Panc1 (cell line): ENCODE measurements at places on chromosomes 1 and 21.

DNA sequence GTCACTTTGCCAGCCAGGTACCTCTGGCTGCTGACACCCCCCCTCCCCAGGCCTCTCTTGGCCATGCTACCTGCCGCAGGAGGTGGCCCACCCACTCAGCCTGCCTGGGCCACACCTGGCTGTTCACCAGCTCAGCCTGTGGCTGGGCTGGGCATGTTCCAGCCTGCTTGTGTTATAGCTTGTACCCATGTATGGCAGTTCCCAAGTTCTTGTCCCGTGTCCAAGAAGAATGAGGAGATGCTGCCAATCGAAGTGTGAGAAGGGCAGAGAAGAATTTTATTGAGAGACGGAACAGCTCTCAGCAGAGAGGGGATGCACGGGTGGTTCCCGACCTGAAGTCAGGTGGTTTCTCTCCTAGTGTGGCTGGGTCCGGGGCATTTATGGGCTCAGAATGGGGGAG lies 3.9 kb upstream of the MMEL1 start:
- DNase-seq, result no peak

DNA sequence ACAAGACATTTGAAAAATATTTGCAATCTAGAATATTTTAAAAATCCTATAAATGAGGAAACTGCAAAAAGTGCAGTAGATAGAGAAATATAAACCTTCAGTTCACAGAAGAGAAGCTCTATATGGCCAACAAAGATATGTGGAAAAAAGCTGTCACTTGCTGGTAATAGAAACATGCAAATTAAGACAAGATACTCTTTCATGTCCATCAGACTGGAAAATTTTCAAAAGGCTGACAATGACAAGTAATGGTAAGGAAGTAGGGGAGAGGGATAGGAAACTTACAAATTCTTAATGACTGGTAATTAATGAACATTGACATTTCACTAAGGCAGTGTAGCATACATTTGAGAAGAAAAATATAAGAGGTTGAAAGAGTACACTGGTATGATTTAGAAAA lies 147.9 kb downstream of the MRPL39 start:
- no peak for DNase-seq

DNA sequence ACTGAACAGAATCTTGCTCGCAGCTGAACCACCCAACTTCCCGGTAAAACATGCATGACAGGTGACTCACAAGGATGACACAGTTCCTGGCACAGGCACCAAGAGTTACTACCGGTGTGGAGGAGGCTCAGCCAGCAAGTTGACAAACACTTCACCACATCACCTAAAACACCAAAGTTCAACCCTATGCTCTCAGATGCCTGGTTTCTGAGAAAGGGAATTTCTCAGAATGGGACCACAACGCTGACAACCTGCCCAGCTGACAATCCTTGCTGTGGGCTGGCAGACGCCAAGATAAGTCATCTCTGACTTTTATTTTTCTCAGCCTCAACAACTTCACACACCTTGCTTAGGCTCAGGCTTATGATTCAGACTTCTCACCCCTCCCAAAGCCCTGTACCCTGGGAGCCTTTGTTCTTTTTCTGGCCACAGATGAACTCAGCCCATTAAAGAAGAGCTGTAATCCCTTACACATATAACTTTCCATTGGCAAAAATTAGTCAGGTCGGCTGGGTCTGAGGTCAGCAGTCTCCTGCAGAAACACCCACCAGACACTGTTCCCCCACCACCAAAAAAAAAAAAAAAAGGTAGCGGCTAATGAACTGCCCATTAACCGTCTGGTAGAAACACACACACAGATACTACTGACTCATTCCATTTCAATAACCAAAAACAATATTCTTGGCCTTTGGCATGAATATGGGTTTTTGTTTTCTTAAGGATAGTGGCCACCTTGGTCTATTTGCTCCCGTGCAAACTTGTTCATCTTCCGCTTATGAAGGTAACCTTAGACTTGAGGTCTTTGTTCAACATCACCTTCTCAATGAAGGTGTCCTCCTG lies 10.8 kb upstream of the TIAM1 start:
- peak; percentile 98 for DNase-seq

- no peak for DNase-seq
These were observed 282.8 kb upstream of the PKN2 start for GRCh38 chr1:88401313-88401712.
